Mesothelial cell of epicardium (in vitro differentiated cells): ENCODE measurements at places on chromosomes 6 and 20.

GRCh38 chr20:44727039-44727438 lies 11.9 kb downstream of the CCN5 start:
- no peak for DNase-seq

- no peak for DNase-seq
These were observed 25.5 kb upstream of the FOXO3 start for GRCh38 chr6:108535114-108535742.

- no peak for DNase-seq
These were observed 53.1 kb downstream of the DSTN start for GRCh38 chr20:17622851-17623508.

DNA sequence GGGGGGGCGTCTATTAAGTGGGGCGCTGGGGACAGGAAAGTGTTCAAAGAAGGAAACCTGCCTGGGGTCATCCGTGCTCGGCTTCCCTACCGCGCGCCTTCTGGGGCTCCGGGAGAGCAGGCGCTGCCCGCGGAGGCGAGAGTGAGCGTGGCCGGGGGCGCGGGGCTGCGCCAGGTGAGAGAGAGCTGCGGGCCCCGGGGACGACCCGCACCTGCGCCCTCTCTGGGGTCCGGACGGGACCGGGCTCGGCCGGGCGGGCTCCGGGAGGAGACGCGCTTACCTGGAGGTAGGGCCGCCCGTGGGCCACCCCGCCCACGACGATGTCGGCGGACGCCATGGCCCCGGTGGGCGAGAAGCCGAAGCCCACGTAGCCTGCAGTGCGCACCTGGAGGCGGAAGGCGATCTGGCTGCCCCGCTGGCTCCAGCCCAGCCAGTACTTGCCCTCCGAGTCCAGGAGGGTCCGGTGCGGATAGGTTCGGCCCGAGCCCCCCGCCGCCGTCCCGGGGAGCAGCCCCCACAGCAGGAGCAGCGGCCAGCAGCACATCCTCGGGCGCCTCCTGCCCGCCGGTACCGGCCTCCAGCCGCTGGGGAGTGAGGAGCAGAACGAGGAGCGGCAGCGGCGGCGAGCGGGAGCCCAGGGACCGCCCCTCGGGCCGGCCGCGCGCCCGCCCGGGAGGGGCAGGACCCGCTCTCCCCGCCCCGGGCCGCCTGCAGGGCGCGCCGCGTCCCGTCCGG lies at the start of gene MOXD1:
Gene MOXD1, minus strand, starts transcription at position 593 of the 735 bp plus-strand sequence. Its CDS starts 49 bp downstream, at position 544.
- peak; percentile 54 for DNase-seq

- DNase-seq = no peak
These were observed 339.6 kb upstream of the PRDM1 start for GRCh38 chr6:105746509-105746908.

DNA sequence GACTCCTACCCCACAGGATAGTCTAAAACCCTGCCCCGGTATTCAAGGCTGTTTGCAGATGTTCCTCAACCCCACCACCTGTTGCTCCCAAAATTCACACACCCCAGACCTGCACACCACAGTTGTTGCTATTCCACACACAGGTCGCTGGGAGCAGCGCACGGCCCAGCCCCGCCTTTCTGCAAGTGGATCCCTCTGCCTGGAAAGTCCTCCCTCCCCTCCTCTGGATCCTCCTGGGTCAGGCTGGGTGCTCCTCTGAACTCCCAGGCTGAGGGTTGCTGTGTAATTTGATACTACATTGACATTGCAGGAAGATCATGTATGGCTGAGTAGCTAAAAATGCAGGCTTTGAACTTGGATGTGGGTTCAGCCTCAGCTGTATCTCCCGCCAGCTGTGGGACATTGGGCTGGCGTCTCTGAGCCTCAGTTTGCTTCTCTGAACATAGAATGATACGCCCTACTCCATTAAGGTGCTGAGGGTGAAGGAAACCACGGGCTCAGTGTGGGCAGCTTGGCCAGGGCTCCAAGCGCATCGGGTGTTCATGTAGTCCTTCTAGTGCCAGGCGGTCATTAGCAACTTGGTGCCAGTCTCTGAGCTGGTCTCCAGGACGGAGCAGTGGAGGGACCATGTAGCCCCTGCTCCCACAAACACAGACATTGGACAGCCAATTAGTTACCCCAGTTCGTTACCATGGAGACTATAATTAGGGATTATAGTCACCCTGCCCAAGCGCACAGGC lies 13.9 kb upstream of the CCN5 start:
- DNase-seq = no peak

GRCh38 chr6:150207931-150208570 lies 65.2 kb downstream of the PPP1R14C start:
- DNase-seq = no peak

DNA sequence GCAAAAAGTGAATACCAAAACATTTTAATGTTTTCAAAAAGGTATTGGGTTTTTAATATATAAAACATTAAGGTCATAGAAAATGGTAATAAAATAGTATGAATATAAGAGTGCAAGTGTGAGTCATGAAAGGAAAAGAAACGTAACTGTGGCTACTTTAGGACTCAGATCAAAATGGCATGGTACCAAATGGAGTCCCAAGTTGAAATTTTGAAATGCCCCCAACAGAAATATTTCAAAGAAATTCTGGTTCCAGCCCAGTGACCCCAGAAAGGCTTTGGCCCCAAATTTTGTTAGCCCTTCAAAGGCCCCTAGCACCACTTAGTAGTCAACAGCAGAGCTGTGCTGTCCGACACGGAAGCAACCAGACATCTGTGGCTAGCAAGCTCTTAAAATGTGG lies 6.0 kb downstream of the COL12A1 start:
- no peak for DNase-seq

DNA sequence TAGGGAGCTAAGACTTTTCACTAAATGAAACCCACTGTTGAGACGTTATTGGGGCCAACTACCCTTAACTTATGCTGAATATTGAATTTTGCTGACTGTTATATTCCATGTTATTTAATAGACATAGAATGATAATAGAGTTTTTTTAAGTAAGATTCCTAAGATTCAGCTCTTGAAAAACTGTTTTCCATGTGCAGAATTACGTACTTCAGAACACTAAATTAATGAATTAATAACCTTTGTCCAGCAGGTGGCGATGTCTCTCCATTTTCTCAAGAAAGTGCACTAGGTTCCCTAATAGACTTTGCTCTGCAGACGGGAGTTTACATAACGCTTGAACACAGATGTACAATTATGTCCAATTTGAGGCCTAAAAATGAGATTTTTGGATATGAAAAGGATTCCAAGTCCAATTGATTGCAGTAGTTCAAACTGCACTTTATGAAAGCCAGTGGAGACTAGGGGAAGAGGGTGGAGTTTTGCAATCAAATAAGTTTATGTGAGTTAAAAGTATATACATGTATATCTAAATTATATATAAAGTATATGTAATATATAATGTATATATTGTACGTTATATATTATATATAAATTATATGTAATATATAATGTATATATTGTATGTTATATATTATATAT lies 282.1 kb downstream of the UST start:
- peak; percentile 63 for DNase-seq

- DNase-seq = peak; percentile 55
These were observed 20.2 kb upstream of the GJE1 start for GRCh38 chr6:142112451-142113061.

DNA sequence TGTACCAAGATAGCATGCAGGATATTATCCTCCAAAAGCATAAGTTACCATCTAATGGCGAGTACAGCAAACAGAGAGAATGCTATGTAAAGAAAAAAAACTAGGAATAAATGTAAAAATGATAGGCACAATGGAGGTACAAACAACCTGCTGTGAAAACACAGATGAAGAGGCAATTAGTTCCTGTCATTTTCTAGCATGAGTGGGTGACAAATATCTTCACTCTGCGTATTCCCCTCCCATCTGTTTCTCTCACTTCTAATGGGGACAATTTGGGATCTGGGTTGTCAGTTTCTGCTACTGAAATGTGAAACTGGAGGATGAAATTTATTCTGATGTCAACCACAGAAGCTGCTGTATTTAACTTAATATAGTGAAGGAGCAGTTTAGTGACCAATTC lies 11.7 kb upstream of the PTPRK start:
- no peak for DNase-seq

DNA sequence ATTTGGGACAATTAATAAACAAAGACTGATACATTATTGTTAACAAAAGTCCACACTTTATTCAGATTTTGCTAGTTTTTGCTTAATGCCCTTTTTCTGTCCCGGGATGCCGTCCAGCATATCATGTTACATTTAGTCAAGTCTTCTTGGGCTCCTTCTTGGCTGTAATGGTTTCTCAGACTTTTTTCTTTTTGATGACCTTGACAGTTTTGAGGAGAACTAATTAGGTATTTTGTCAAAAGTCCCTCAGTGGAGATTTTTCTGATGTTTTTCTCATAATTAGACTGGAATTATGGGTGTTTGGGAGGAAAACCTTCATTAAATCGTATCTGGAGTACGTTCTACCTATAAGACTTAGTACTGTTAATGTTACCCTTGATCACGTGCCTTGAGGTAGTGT lies 177.2 kb downstream of the MCHR2 start:
- DNase-seq = no peak

GRCh38 chr20:36579996-36580545 lies 6.7 kb downstream of the TGIF2 start:
- DNase-seq = no peak

DNA sequence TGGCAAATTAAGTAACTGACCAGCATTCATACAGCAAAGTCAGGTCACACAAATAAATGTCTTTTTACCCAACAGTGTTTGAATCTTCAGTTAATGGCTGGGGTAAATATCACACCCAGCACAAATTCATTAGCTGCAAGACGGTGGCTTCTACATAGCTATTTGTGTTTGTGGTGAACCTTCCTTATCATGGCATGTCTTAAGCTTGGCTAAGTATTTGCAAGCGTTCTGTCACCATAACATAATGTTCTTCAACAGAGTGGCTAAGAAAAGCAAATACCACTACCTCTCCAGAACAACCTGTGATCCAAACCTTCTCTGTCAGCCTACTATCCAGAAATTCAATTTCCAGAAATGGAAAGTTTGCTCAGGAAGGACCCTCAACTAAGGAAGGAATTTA lies 255.6 kb upstream of the TAB2 start:
- DNase-seq = no peak

DNA sequence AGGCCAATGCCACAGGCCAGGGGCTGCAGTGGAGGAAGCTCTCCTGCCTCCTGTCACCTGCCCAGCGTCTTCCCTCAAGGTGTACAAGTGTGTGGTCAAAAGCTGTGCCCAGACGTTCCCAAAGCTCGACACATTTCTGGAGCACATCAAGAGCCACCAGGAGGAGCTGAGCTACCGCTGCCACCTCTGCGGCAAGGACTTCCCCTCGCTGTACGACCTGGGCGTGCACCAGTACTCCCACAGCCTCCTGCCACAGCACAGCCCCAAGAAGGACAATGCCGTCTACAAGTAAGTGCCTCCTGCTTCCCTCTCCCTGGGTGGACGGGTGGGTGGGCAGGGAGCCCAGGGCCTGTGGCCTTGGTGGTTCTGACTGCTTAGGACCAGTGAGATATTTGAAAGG lies 38.2 kb downstream of the ZNF341 start:
- DNase-seq = no peak

GRCh38 chr6:4316867-4317400 lies 181.6 kb upstream of the ECI2 start:
- no peak for DNase-seq

DNA sequence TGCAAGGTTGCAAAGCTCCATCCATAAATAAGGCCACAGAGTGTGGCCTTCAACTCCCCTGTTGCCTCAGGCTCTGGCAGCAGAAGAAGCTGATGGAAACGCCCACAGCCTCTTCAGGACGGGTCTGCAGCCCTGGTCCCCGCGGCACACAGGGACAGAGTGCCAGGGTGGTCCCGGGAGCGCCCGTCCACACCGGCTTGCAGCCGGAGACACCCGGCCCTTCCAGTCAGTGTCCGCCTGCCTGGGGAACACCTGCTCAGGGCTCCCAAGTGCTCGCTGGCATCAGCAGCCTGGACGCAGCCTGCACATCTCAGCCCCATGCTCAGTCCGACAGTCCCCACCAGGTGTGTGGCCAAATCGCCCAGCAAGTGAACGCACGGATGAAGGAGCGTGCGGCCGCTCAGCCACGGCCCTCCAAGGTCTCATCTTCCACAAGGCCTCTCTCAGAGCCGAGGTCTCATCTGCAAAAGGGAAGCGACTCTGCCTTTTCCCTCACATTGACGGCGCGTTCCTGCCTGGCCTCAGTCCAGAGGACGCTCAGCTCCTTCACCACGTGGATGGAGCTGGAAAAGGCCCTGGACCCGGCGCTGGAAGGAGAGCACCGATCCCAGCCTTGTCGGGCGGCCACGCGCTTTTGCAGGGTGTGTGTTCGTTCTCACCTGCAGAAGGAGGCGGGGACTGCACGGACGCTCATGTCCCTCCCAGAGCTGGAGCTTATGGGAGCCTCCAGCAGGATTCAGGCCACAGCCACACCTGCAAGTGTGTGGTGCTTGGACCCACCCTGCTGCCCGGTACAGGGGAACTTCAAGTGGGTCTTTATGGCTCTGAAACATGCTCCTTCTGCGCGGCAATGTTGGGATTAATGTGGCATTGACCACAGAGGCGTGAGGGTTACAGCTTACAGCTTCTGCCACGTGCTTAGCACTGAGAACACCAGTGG lies 180.4 kb downstream of the DLL1 start:
- DNase-seq = peak; percentile 34

- no peak for DNase-seq
These were observed 45.7 kb downstream of the ILRUN start for GRCh38 chr6:34650823-34651222.

GRCh38 chr6:36666826-36667591 lies 11.5 kb upstream of the CDKN1A start:
- DNase-seq = no peak

- DNase-seq = no peak
These were observed 3.5 kb downstream of the PAX1 start for GRCh38 chr20:21708738-21709534.

GRCh38 chr6:124445581-124445980 lies 516.7 kb upstream of the RNF217 start:
- DNase-seq = no peak

DNA sequence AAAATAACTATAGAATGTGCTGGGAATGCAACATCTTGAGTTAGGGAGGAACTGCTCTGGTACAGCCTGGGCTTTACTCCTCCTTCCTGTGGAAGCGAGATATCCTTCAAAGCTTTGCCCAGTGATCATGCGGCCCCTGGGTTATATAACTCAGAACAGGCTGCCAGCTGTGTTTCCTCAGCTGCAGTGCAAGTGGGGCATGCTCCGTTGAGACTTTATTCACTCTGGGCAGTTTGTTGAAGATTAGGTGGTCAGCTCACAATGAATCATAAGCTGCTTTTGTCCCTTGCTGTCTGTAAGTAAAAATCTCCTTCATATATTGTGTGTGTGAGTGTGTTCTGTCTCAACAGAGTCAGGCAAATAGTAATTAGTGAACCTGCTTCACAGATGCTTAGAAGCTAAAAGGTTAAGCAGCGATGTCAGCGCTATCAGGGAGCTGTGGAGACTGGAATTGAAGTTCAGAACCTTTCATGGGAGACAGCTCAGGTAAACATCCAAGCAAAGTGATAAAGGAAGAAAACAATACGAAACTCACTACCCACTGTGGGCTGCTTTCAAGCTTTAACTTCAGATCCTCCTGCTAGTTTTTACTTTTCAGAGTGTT lies 688.4 kb downstream of the HTR1B start:
- DNase-seq = no peak

- DNase-seq = no peak
These were observed 184.3 kb downstream of the TAF4 start for GRCh38 chr20:61881416-61881815.
